ENCODE measurements at places on chromosomes 7 and 10.

DNA sequence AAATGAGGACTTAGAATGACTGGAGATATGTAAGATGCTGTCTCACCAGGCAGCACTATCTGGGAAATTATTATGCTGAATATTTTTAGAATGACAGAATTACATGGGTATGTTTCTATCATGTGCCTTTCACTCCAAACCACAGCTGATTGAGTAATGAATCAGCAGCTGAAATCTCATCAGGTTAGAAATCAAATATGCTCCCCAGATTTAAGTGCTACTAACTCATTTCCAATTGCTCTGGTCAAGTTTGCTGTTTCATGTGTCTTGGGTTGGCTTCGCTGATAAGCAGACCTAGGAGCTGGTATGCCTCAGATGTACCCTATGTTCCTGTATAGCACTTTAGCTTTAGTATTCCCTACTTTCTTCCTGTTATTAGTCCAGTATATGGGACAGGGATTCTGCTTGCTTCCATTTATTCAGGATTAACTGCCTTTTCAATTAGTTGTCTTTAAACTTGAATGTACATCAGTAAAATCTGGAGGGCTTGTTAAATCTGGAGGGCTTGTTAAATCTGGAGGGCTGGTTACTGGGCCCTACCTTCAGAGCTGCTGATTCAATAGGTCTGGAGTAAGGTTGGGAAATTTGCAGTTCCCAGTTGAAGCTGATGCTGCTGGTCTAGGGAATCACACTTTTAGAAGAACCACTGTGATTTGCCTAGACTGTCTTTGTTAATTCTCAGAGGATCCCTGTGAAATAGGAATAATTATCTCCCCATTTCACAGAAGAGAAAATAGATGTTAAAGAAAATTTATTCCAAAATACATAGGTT is 172.9 kb downstream of the DKK1 start:
- DNase-seq: peak; percentile 94

DNA sequence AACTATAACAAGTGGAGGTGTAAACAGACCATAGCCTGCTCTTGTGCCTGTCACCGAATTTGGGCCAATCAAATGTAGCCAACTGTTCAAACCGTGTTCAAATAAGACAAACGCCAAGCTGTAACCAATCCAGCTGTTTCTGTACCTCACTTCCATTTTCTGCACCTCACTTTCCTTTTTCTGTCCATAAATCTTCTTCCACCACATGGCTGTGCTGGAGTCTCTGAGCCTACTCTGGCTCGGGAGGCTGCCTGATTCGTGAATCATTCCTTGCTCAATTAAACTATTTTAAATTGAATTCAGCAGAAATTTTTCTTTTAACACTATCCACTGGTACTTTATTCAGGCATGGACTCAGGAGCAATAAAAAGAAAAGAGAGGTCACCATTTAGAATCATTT is 29.9 kb upstream of the COL1A2 start:
- peak; percentile 45 for DNase-seq

DNA sequence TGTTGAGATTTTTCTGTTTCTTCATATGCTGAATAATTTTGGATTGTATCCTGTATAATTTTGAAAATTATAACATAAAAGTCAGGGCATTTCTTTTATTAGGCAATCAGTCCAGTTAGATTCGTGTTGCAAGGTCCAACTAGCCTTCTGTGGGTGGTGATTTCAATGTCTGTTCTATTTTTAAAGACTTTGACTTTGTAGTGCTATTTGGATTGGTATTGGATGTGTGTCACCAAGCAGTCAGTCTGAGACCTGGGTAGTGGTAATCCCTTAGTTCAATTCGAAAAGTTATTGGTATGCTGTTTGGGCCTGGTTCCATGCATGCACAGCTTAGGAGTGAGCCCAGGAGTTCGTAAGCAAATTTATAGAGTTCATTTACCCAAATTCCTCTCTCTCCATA is 82.2 kb downstream of the EPDR1 start:
- DNase-seq: no peak

DNA sequence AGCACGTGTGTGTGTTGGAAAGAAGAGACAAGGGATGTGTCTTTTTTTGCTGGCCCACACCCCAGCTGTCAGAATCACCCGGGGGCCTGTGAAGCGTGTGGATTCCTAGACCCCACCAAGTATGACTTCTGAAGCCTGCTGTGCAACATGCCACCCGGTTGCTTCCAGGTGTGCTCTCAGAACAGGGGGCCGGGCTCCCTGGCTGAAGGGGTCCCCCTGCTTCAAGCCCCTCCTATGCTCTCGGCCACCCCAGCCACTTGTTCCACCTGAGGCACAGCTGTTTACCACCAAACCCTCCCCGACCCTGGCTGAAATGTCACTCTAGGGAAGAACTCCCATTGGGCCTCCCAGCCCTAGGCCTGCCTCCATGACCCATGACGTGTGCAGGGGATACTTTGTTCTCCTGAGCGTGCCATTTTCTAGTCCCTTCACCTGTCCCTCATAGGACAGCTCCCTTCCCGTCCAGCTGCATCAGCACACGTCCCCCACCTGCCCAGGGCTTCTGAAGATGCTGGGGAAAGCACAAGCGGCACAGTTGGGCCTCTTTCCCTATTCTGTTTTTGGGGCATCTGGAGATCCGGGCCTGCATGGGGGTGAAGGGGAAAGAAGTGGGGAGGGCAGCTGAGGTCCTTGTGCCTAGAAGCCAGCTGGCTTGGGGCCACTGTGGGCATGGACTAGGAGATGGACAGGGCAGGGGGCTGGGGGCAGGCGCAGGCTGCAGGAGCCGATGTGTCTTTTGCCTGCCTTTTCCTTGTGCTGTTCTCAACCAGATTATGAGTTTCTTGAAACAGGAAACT is 33.3 kb downstream of the CRHR2 start:
- DNase-seq: no peak

DNA sequence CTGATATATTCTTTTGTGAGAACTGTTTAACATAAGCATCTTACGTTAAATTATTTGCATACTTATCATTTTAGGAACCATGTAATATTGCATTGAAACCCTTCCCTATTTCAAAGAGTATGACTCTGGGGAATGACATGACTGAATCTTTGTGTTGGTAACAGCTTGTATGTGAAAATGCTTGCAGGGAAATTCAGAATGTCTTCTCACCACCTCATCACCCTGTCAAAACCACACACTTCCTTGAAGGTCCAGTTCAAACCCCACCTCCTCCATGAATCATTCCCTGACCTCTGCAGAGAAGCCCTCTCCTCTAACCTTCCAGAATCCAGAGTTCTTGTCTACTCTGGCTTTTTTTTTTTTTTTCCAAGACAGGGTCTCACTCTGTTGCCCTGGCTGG is 26.3 kb upstream of the NKX2-3 start:
- no peak for DNase-seq

DNA sequence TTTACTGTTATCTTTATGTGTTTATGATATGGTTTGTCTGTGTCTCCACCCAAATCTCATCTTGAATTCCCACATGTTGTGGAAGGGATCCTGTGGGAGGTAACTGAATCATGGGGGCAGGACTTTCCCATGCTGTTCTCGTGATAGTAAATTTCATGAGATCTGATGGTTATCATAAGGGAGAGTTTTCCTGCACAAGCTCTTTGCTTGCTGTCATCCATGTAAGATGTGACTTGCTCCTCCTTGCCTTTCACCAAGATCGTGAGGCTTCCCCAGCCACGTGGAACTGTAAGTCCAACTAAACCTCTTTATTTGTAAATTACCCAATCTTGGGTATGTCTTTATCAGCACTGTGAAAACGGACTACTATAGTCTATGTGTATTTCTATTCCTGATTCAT is 539.0 kb downstream of the ARL4A start:
- no peak for DNase-seq

DNA sequence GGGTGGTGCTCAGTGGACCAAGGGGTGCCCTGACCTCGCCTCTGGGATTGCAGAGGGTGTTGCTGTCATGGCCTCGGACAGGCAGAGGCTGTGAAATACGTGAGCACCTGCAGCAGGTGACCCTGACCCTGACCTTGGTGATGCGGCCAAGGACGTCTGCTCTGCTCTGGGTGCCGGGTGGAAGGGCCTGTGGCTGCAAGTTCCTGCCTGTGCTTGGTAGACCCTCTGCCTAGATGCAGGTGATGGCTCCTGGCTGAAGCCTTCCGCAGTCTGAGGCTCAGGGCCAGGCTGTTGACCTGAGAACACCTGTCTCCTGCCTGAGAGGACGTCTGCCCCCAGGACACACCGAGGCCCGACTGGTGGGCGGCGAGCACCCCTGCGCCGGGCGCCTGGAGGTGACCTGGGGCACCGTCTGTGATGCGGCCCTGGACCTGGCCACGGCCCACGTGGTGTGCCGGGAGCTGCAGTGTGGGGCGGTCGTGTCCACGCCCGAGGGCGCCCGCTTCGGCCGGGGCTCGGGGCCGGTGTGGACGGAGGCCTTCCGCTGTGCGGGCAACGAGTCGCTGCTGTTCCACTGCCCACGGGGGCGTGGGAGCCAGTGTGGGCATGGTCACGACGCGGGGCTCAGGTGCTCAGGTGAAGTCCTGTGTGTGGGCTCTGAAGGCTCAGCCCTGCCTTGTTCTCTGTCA is 4.4 kb downstream of the SCART1 start:
- no peak for DNase-seq

- peak; percentile 37 for DNase-seq
Observed at GRCh38 chr10:110820321-110820814, 51.4 kb upstream of the PDCD4 start.

- DNase-seq: peak; percentile 48
Observed at GRCh38 chr7:28125431-28126409, 54.9 kb downstream of the JAZF1 start.

GRCh38 chr7:101593556-101593955 is 35.5 kb downstream of the MYL10 start:
- no peak for DNase-seq

GRCh38 chr10:77498210-77498609 is 139.4 kb downstream of the KCNMA1 start:
- DNase-seq: no peak

GRCh38 chr7:105769901-105770628 is 106.3 kb downstream of the ATXN7L1 start:
- peak; percentile 30 for DNase-seq

GRCh38 chr7:158470336-158470735 is 117.3 kb downstream of the PTPRN2 start:
- DNase-seq: no peak

- no peak for DNase-seq
Observed at GRCh38 chr7:25055520-25056220, 69.4 kb downstream of the CYCS start.

GRCh38 chr10:93006435-93007039 is 54.1 kb upstream of the CYP26C1 start:
- peak; percentile 69 for DNase-seq

DNA sequence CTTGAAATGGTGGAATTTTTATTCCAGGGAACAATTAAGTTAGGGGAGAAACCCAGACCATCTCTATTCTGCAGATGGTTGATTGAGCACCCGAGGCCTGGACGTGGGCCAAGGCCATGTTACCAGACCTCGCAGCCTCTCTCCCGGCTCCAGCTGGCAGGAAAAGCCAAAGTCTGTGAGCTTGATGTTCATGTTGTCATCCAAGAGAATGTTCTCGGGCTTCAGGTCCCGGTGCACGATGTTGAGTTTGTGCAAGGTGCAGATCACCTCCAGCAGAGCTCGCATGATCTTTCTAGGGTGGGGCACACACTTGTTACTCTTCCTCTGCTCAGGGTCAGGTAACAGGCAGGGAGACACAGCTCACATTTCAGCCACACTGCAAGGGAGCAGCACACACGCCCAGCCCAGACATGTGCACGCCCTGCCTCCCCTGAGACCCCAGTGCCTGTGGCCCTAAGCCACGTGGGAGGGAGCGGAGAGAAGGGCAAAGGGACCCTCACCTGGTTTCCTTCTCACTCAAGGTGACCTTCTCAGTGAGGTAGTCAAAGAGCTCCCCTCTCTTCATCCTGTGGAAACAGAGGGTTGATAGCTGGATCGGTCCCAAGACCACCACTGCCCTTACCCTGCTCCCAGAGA is 9.5 kb downstream of the PHKG1 start:
- no peak for DNase-seq

DNA sequence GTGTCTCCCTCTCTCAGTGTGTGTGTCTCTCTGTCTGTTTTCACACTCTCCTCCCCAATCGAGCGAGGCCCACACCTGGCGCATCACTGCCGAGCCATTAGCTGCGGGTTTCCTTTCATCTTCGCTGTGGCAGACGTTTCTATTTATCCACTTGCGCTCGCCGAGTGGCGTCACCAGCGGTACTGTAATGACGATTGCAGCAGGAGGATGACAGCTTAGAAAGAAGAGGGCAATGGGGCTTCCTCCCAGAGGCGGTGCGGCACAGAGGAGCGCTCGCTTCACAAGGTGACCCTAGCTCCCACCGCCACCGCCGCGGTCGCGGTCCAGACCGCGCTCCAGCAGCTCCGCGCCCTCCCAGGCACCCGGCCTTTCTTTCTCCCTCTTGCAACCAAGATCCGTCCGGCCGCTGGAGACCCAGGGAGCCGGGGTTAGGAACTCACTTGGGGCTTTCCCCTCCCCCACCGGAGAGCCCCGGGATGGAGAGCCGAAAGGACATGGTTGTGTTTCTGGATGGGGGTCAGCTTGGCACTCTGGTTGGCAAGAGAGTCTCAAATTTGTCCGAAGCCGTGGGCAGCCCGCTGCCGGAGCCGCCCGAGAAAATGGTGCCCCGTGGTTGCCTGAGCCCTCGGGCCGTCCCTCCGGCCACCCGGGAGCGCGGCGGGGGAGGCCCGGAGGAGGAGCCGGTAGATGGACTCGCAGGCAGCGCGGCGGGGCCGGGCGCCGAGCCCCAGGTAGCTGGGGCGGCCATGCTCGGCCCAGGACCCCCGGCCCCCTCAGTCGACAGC is at the start of gene EVX1:
TSS of gene EVX1 (plus strand) at position 248 of the 785 bp plus-strand sequence. CDS start at position 477, 229 bp downstream.
- DNase-seq: no peak

DNA sequence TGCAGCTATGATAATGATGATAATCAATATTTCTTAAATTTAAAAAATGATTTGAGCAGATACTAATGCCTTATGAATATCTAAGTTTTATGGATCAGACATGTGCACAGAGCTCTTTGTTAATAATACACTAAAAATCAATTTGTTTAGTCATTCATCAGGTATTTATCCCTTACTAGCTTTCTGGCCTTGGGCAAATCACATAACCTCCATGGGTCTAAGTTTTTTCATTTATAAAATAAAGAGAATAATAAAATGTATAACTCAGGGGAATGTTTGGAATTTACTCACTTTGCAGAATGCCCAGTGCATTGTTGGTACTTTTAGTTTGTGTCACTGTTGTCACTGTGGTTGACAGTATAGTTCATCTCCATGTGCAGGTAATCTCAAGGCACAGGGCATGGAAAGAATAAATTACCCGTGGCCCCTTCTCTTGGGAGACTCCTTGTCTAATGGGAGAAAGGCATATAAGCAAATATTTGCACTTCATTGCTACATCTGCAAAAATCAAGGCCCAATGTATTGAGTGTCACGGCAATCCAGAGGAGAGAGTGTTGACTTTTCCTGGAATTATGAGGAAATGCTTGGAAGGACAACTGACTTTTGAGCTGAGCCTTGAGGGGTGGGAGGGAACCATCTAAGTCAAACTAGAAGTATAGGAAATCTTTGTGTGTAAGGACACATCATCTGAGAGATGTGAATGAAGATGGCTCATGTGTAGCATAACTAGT is 64.7 kb upstream of the CTTNBP2 start:
- DNase-seq: no peak

- DNase-seq: no peak
Observed at GRCh38 chr10:43913676-43914235, 265.1 kb upstream of the ZNF32 start.

- DNase-seq: no peak
Observed at GRCh38 chr7:20450536-20450935, 119.8 kb downstream of the ITGB8 start.

- no peak for DNase-seq
Observed at GRCh38 chr10:98244586-98244985, 23.4 kb downstream of the LOXL4 start.

All from fibroblast of skin of scalp (primary cell).